Hindlimb muscle (tissue), 1 donor: ENCODE measurements at places on chromosomes 3 and 15. TPM values are rescaled to one million over a fixed set of nuclear protein-coding genes. Genes with fewer than 3 reads are reported as not detected.

- DNase-seq, result no peak
Observed at GRCh38 chr3:123038751-123039150, 11.2 kb upstream of the SEMA5B start.

GRCh38 chr3:105853801-105854432, 14.9 kb downstream of the CBLB start:
- no peak for DNase-seq

DNA sequence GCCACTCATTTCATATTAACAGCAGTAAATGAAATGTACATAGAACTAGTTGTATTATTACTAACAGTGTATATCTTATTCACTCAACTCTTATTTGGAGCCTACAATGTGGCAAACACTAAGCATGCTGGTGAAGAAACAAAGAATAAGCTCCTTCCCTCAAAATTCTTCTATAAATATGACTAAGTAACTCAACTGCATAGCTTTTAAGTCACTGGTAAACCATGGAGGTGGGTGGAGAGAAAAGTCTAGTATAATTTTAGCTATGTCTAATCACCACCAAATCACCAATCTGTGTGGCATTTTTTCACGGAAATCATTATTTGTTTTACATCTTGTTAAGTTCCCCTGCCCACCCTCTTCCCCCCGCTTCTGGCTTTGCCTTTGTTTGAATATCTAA, 17.5 kb downstream of the COPS2 start:
- no peak for DNase-seq

AADACL2 gene
- 0.31 TPM for polyA plus RNA-seq

DNA sequence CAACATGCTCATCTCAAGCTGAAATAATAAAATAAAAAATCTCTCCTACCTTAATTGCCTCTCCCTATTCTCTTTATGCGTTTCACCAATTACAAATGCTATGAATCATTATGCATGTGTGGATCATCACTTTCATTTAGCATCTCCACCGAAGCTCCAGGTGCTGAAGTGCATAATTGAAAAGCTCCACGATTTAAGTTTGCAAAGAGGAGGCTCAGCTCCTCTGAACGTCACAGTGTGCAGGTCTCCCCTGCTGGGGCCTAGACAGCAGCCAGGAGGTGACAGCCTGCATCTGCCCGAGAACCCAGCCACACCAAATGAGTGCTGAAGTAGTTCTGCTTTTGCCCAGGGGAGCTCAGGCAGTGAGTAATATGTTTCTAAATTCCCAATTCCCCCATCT, 60.5 kb upstream of the GLCE start:
- no peak for DNase-seq
